ENCODE measurements at places on chromosomes 11 and 22.

- DNase-seq = no peak
Observed at GRCh38 chr11:13664351-13664750, 4.1 kb upstream of the FAR1 start.

- DNase-seq = no peak
Observed at GRCh38 chr11:134030853-134031252, 38.0 kb upstream of the JAM3 start.

- no peak for DNase-seq
Observed at GRCh38 chr11:15286465-15286864, 171.7 kb downstream of the INSC start.

DNA sequence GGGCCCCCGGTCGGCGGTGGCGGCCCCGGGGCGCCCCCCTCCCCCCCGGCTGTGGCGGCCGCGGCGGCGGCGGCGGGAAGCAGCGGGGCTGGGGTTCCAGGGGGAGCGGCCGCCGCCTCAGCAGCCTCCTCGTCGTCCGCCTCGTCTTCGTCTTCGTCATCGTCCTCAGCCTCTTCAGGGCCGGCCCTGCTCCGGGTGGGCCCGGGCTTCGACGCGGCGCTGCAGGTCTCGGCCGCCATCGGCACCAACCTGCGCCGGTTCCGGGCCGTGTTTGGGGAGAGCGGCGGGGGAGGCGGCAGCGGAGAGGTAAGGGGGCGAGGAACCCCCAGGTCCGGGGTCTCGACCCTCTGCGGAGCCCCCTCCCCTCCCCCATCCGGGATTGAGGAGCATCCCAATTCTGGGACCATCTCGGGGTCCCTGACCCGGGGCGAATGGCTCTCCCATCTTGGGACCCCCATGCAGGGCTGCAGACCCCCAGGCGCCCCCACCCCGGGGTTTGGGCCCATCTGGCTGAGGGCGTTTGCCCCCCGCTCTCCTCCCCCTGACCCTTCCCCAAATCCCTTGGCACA, 431 bp downstream of the KMT2A start:
- no peak for DNase-seq

GRCh38 chr22:45268167-45268957, 16.4 kb upstream of the UPK3A start:
- peak; percentile 85 for DNase-seq

DNA sequence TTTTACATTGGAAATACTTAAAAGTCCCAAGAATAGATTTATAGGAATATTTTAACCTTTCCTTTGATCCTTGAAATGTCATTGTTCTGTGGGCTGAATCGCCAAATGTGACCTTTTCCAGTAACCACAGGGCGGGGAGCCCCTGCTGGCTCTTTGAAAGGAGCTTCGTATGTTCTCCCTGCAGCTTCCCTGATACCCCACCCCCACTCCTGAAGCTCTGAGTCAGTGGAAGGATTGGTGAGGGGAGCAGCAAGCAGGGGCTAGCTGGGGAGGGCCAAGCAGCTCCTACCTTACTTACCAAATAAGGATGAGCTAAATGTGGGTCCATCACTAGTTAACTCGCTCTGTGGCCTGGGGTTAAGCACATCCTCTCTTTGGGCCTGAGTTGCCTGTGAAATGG, 87.7 kb downstream of the CHST1 start:
- no peak for DNase-seq

- DNase-seq = no peak
Observed at GRCh38 chr11:105670811-105671210, 60.9 kb downstream of the GRIA4 start.

GRCh38 chr22:17888855-17889254, 114.6 kb upstream of the BID start:
- no peak for DNase-seq

All from iPS DF 6.9 (cell line).